Glutamatergic neuron (in vitro differentiated cells): ENCODE measurements at places on chromosomes 5 and 9. TPM values are rescaled to one million over a fixed set of nuclear protein-coding genes. Genes with fewer than 3 reads are reported as not detected.

The SAXO1 gene
- 0.37 TPM for total RNA-seq

The S1PR3 gene
- 2.9 TPM for total RNA-seq

DNA sequence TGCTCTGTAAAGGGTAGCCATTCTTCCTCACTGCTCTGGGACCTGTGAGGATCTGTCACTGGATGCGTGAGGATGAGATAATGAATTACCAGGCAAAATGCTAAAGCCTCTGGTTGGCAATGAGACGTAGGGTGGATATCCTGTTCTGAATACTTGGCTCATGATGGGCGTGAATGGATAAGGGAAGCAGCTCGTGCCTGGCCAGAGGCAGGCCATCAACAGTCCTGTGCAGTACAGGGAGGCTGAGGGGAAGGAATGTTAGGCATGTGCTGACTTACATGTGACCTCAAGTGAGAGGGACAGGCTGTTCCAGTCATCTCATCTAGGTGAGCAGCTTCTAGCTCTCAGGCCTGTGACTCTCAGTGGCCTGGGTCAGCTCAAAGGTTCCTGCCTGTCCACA, 172.8 kb downstream of the CARTPT start:
- peaks cover 17% of the 10 kb centered on the region for H3K4me1 ChIP-seq
- H3K36me3 ChIP-seq: peaks cover 10% of the 10 kb centered on the region
- H3K27ac ChIP-seq: no peak overlapping the region
- no peak overlapping the region for H3K4me3 ChIP-seq

DNA sequence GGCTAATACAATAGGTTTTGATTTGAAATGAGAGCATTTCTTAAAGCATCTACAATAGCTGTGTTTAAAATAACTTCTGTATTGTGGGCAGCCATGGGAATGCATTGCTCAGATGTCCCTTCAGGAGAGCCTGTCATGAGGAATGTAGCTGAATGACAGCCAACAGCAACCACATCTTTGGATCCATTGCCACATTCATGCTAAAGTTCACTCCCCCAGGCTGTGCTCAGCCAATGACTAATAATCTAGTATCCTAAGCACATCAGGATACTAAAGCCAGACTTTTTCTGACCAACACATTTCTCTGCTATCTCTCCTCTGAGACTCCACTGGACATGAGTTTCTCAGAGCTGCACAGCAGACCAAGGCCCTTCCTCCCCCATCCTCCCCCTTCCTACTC, 45.5 kb downstream of the HTR1A start:
- no peaks in the 10 kb centered on the region for H3K4me1 ChIP-seq
- no peak overlapping the region for H3K27ac ChIP-seq
- no peak overlapping the region for H3K4me3 ChIP-seq
- H3K36me3 ChIP-seq: no peaks in the 10 kb centered on the region
- H3K27me3 ChIP-seq: no peaks in the 10 kb centered on the region
- no peak for DNase-seq

- no peaks in the 10 kb centered on the region for H3K36me3 ChIP-seq
- H3K4me1 ChIP-seq: no peaks in the 10 kb centered on the region
- peaks cover 4% of the 10 kb centered on the region for H3K27me3 ChIP-seq
- H3K4me3 ChIP-seq: no peak overlapping the region
- H3K27ac ChIP-seq: no peak overlapping the region
Measured at GRCh38 chr9:114791736-114792135, 14.1 kb downstream of the TNFSF15 start.

DNA sequence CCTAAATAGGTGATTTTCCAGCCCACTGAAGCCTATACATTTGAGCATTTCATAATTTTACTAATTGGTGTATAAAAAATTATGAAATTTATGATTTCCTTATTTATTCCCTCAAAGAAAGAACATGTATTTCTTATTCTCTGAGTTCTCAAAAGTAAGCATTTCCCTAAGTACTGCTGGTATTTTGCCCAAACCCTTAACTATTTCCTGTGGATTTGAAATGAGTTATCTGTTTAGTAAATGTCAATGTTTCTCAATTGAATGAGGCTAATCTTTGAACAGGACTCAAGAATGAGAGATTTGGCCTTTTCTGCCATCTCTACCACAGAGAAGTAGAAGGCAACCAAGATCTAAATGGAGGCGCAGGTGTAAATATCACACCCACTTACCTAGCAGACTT, 751.7 kb downstream of the TLE1 start:
- DNase-seq: no peak
- H3K4me1 ChIP-seq: no peaks in the 10 kb centered on the region
- no peaks in the 10 kb centered on the region for H3K36me3 ChIP-seq
- H3K27ac ChIP-seq: no peak overlapping the region

GRCh38 chr5:124737651-124738050, 8.8 kb downstream of the ZNF608 start:
- no peak overlapping the region for H3K27ac ChIP-seq
- no peak overlapping the region for H3K4me3 ChIP-seq
- no peak for DNase-seq
- H3K36me3 ChIP-seq: no peaks in the 10 kb centered on the region
- peaks cover 13% of the 10 kb centered on the region for H3K27me3 ChIP-seq
- H3K4me1 ChIP-seq: peaks cover 76% of the 10 kb centered on the region
